ENCODE measurements at places on chromosomes 16 and 17.
A peak's percentile ranks its signal among the peaks of the same experiment; 100 is the strongest.

DNA sequence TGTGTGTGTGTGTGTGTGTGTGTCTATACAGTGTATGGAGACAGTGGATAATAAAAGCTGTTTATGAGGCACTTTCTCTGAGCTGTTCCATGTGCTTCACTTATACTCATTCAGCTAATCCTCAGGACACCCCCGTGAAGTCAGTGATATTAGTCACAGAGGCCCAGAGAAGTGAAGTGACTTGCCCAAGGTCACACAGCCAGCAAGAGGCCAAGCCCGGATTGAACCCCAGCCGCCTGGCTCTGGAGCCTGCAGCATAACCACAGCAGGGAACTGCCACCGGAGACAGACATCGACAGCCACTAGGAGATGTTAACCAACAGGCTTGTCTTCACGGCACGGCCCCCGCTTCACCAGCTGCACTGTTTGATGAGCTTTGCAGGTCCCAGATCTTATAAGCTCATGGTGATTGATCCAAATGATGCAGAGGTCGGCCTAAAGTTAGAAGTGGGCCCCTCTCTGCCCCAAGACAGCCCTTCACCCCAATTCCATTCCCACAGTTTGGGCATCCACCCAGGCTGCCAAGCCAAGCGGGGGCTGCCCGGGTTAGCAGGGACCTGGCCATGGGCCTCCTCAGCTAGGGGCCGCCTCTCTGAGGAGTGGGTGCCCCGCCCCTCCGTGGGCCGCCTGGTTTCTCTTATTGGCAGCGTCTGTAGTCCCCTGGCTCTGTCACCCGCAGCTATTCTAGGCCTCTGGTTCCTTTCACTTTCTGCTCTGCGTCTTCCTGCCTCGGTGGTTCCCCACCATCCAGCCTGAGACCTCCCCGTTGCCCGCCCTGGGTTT is 30.9 kb downstream of the SOCS1 start:
- peak; percentile 80 for DNase-seq

- no peak for DNase-seq
Measured at GRCh38 chr16:89561884-89562599, 1.6 kb downstream of the RPL13 start.

DNA sequence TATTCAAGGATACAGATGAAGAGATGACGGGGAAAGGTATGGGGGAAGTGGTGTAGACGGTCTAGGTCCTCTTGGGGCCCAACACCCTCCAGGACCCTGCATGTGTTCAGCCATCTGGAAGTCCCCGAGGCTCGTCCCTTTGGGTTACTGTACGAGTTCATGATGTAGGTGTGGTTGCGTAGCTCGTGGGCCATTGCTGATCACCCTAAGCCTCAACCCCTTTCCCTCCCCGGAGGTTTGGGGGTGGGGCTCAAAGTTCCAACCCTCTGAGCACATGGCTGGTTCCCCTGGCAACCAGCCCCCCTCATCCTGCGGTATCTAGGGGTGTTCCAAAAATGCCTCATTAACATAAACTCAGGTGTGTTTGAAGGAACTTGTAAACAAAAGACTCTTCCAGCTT is 98.8 kb upstream of the METRNL start:
- no peak for DNase-seq

GRCh38 chr16:78196502-78196901 is 97.0 kb downstream of the WWOX start:
- DNase-seq, result no peak

GRCh38 chr17:2936771-2937321 is 126.6 kb downstream of the OR1D5 start:
- no peak for DNase-seq

- DNase-seq, result no peak
Measured at GRCh38 chr16:72131036-72131435, 37.4 kb downstream of the DHX38 start.

DNA sequence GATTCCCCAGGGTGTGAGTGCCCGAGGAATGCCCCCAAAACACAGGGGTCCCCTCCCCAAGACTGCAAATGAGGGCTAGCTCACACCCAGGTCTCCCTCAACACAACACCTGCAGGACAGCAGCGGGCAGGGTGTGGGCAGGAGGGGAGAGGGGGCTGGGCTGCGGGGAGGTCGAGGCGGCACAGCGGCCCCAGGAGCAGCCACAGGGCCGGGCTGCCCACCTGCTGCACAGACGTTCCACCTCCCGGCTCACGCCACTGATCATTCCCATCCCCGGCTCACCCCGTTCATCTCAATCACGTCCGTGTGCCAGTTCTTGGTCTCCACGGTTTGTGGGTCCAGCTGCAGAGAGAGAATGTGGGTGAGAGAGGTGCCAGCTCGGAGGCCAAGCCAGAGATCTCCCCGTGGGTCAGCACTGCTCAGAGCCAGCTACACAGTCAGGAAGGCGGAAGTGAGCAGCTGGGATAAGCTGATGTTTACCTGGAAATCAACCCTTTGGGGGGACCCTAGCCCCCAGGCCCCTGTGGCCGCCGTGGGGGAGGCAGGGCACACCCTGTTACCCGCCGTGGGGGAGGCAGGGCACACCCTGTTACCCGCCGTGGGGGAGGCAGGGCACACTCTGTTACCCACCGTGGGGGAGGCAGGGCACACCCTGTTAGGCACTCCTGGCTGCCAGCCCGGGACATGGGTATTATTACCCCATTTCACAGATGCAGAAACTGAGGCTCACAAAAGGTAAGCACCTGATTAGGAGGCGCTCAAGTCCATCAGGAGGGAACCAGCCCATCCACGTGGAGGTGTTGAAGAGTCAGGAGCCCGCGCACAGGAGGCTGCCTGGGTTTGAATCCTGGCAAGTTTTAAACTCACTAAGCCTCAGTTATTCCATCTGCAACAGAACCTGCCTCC is 16.1 kb downstream of the TIMM22 start:
- no peak for DNase-seq

- DNase-seq, result no peak
Measured at GRCh38 chr17:81488276-81488860, 24.2 kb downstream of the ACTG1 start.

GRCh38 chr17:5820721-5821456 is 236.6 kb upstream of the NLRP1 start:
- no peak for DNase-seq

DNA sequence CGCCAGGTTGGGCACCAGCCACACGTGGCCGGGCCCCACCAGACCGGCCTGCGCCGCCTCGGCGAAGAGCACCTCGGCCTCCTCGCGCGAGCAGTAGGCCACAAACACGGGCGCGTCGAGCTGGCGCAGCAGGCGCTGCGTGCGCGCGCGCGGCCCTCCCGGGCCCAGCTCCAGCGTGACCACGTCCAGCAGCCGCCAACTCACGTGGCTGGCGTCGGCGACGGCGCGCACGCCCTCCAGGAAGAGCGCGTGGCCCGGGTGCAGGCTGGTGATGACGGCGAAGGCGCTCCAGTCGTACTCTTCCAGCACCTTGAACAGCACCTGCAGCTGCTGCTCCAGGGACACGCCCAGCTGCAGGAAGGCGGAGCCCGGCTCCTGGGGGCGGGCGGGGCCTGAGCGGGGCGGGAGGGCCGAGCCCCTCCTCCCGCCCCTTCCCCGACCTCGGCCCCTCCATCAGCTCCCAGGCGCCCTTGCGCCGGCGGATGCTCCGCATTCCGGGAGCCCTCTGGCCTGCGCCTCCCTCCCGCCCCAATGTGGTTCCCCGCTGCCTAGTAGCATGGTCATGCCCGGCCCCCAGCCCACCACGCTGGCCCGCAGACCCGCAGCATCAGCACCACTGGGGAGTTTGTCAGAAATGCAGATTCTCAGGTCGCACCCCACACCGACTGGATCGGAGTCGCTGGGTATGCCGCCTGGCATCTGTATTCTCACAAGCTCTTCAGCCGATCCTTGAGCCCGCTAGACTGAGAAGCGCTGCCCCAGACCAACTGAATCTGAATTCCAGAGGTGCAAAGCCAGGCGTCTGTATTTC is 7.2 kb downstream of the GRIN2C start:
- no peak for DNase-seq

DNA sequence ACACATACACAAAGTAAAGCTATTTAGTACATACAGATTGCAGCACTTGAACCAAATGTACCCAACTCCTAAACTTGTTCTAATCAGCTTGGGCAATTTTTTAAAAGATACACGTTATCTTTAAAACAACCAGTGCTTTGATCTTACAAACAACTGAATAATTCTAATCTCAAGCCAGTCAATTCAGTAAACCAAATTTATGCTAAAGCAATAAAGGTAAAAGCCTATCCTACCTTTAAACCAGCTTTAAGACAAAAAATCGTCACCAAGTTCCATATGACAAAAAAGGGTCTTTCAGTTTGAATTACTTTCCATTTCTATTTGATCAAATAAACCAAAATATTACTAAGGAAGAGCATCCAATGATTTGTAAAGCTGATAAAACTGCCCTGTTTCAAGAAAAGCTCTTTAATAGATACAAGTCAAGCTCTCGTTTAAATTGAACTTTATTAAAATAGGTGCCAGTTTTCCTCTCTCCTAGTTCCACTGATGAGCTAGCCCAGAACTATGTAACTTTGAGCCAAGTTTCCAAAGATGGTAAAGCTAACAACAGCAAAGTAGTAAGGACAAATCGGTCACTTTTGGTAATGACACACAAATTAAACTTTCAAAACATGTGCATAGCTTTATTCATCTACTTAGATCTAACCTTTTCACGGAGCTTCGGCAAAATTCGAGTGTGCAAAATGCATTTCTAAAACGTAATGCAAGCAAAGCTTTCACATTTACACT is 10.2 kb downstream of the CRYBA1 start:
- DNase-seq, result no peak

GRCh38 chr17:42818379-42818778 is 5.7 kb downstream of the BECN1 start:
- DNase-seq, result no peak

DNA sequence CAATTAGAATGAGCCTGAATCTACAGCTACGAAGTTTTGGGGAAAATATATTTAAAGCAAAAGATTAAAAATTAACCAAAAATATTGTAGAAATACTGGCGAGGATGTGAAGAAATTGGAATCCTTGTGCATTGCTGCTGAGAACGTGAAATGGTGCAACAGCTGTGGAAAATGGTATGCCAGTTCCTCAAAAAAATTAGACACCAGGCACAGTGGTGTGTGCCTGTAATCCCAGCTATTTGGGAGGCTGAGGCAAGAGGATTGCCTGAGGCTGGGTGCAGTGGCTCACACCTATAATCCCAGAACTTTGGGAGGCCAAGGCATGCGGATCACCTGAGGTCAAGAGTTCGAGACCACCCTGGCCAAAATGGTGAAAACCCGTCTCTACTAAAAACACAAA is 119.9 kb upstream of the TMEM97 start:
- DNase-seq, result no peak

GRCh38 chr16:29975811-29976511 is 2.3 kb downstream of the TAOK2 start:
- no peak for DNase-seq

DNA sequence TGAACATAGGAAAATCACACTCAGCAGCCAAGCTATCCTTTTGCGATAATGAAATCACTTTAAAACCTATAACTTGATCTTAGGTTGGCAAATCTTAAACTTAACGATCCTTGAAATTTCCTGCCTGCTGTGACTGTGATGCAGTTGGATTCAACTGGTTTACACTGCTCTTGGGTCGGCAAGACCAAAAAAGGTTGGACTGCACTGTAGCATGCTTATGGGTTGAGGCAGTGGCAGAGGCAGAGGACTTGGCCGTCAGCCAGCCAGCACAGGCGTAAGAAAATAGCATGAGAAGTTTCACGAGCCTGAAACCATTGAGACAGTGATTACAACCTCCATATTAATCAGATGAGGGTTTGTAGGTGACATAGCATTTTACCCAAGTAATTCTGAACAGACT is 21.4 kb downstream of the WSB1 start:
- no peak for DNase-seq

DNA sequence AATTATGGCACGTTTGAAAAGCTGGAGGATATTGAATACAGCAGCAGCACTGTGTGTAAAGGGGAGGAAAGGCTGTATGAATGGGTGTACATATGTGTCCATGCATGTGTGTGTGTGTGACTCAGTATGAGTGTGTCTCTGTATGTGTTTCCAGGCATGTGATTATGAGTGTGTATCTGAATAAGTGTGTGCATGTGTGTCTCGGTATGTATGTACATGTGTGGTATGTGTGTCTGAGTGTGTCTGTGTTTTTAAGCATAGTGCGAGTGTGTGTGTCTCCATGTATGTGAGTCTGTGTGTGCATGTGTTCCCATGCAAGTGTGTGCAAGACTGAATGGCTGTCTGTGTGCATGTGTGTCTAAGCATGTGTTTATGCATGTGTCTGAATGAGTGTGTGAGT is 259.1 kb upstream of the XYLT1 start:
- DNase-seq, result no peak

DNA sequence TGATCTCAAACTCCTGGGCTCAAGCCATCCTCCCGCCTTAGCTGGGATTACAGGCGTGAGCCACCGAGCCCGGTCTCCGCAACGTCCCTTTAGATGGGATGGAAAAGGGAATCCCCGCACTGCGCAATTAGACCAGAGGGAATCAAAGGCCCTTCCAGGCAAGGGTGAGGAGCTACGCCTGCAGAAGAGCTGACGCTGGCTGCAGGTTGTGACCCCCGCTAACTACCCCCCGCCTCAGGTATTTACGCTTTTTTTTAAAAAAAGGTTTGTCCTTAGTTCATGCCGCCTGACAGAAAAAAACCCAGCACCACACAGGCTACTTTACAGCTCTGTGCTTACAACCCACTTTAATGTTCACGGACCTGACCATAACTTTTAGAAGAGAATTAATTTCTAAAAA is 26.9 kb downstream of the ZCCHC14 start:
- no peak for DNase-seq

- DNase-seq, result peak; percentile 22
Measured at GRCh38 chr16:30609002-30609925, 925 bp downstream of the ZNF689 start.

DNA sequence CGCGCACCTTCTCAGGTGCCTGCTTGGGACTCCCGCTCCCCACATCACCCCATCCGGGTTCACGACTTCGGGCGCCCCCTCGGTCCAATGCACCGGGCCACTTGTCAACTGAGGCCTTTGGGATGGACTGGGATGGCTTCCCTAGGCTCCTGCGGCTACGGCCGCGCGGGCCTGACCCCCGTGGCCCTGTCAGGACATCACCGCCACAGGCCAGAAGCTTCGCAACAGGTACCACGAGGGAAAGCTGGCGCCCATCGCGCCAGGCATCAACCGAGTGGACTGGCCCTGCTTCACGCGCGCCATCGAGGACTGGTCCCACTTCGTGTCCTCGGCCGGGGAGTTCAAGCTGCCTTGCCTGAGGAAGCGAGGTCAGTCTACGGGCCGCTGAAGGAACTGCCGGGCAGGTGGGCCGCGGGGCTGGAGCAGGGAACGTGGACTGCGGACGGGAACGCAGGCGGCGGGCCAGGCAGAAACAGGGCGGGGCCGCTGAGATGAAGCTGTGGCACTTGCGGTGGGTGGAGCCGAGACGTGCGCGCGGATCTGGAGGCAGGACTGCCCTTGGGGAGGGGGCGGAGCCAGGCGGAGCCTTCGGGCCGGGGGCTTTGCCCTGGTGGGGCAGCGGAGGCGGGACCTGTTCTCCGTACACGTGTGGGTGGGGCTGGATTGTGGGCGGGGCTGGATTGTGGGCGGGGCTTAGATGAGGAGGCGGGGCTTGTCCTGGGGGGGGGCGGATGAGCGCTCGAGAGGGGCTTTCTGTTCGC is 13.7 kb upstream of the CNGB1 start:
- peak; percentile 87 for DNase-seq

All from stimulated activated CD8-positive, alpha-beta memory T cell treated with anti-CD3 and anti-CD28 coated beads, Interleukin-7, amount 100 ng/mL, for 4 hours (primary cell).